Kidney epithelial cell (primary cell): ENCODE measurements at places on chromosomes 12 and 14. TPM values are rescaled to one million over a fixed set of nuclear protein-coding genes. Genes with fewer than 3 reads are reported as not detected.

DNA sequence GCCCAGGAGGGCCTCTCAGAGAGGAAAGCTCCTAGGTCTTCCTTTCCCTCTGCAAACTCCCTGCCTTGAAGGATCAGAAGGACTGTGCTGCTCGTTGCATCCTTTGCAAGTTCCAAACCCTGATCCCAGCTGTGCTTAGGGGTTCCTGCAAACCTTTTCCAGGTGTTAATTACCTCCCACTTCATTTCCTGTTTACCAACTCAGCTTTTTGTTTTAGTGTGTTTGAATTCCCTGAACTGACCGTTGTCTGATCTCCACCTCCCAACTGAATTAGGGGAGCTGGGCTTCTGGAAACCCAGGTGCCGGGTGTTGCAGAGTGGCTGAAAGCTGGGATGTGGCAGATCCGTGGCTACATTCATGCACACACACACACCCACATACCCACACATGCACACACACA is 20.6 kb upstream of the BDKRB1 start:
- no peak for DNase-seq

GRCh38 chr12:11658791-11659190 is 9.3 kb downstream of the ETV6 start:
- no peak for DNase-seq

- no peak for DNase-seq
These were observed 223.3 kb downstream of the CHST11 start for GRCh38 chr12:104680070-104680469.

- DNase-seq, result no peak
These were observed 49.2 kb upstream of the PTHLH start for GRCh38 chr12:28021704-28022103.

DNA sequence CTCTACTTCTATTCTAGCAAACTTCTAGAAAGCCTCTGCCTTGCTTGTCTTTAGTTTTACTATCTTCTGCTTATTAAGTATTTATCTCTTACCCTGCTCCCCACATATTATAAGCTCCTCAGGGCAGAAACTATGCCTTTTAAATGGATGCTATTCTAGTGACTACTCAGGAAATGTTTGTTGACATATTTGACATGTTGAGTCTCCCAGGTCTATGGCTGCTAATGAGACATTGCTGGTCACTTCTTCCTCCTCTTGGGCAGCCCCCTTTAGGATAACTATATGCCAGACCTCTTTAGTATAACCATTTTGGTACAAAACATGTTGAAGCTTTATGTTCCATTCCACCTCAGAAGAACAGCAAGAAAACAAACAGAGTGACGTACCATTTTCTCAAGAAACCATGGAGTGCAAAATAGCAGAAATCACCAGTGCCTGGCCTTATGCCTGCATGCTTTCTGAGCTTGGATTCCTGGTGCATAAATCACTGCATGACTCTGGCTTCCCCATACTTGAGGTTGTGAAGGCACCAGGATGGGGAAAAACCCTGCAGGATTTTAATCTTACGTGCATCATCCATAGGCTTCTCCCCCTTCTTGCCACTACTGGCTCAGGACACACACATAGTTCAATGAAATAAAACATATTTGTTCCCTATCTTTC is 202.6 kb downstream of the TMX1 start:
- DNase-seq, result peak; percentile 90

- DNase-seq, result no peak
These were observed 77.5 kb upstream of the IFNG-AS1 start for GRCh38 chr12:67911789-67912188.

MARS1 gene
- total RNA-seq, result 260 and 268 TPM in 2 replicates
